Caco-2 (cell line): ENCODE measurements at places on chromosomes 3 and 15. TPM values are rescaled to one million over a fixed set of nuclear protein-coding genes. Genes with fewer than 3 reads are reported as not detected.
A peak's percentile ranks its signal among the peaks of the same experiment; 100 is the strongest.

The DLL4 gene
- 3.4 TPM in 2 replicates for total RNA-seq

The CHRD gene
- 5.5 and 6.4 TPM in 2 replicates for total RNA-seq

The CCR3 gene
- total RNA-seq: 0.64 and 0.65 TPM in 2 replicates

GRCh38 chr15:64452988-64453688, 7.2 kb upstream of the ZNF609 start:
- no peak overlapping the region for H3K27ac ChIP-seq
- H3K4me3 ChIP-seq: no peak overlapping the region
- no peak for DNase-seq
- peaks cover 29% of the 10 kb centered on the region for H3K4me1 ChIP-seq

GRCh38 chr3:168925568-168925967, 737.9 kb downstream of the MECOM start:
- H3K27me3 ChIP-seq: no peaks in the 10 kb centered on the region
- H3K27ac ChIP-seq: peak overlapping the region; percentile 65
- DNase-seq: no peak
- H3K4me3 ChIP-seq: no peak overlapping the region

- H3K27me3 ChIP-seq: no peaks in the 10 kb centered on the region
- DNase-seq: peak; percentile 51
- no peaks in the 10 kb centered on the region for H3K4me1 ChIP-seq
- H3K27ac ChIP-seq: no peak overlapping the region
- no peaks in the 10 kb centered on the region for H3K36me3 ChIP-seq
These were observed 179.4 kb downstream of the GBE1 start for GRCh38 chr3:81581966-81582599.

DNA sequence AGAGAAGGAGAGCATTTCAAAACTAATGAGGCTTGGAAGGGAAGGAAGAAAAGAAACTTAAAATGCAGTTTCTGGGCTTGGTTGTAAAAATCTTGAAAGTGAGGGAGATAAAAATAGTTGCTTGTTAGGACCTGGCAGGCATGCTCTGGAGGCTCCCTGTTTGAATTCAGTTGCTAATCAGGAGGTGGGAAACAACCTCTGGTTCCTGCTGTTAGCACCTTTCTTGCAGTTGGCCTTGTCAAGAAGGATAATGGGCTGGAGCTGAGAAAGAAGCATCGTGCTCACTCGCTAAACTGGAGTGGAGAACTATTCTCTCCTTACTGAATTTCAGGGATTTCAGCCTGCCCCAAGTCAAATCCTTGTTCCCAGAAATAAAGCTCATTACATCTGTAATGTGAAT, 23.4 kb downstream of the SNAPC5 start:
- DNase-seq: no peak
- H3K4me1 ChIP-seq: peaks cover 30% of the 10 kb centered on the region
- no peak overlapping the region for H3K4me3 ChIP-seq
- H3K27ac ChIP-seq: peak overlapping the region; percentile 57
